ENCODE measurements at places on chromosomes 6 and 20. TPM values are rescaled to one million over a fixed set of nuclear protein-coding genes. Genes with fewer than 3 reads are reported as not detected.

DNA sequence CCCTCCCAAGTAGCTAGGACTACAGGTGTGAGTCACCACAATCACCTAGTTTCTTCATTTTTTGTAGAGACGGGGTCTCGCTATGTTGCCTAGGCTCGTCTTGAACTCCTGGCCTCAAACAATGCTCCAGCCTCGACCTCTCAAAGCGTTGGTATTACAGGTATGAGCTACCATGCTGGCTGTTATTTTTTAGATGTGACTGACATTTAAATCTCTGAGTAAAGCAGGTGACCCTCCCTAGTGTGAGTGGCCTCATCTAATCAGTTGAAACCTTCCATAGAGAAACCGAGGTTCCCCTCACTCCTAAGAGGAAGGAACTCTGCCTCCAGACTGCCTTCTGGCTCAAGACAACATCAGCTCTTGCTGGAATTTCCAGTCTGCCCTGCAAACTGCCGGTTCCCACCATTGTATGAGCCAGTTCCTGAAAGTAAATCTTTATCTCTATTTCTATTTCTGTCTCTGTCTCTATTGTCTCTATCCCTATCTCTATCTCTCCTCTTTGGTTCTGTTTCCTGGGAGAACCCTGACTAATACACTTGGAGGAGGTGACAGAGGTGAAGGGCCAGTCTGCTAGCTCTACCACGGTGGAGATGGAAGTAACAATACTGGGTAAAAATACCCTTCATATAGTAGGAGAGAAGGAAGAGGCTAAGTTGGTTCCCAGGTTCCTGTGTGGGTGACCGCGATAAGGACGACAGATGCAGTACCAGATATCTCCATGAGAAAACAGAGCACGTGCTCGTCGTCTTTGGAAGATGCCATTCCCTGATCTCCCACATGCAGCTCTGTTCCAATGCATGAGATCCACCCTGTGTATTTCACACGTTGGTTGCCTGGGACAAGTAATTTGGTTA, 81.0 kb downstream of the MYB start:
- H3K4me3 ChIP-seq = no peak overlapping the region
- no peak for DNase-seq
- H3K4me1 ChIP-seq = no peaks in the 10 kb centered on the region
- no peaks in the 10 kb centered on the region for H3K27me3 ChIP-seq
- H3K27ac ChIP-seq = no peak overlapping the region

DNA sequence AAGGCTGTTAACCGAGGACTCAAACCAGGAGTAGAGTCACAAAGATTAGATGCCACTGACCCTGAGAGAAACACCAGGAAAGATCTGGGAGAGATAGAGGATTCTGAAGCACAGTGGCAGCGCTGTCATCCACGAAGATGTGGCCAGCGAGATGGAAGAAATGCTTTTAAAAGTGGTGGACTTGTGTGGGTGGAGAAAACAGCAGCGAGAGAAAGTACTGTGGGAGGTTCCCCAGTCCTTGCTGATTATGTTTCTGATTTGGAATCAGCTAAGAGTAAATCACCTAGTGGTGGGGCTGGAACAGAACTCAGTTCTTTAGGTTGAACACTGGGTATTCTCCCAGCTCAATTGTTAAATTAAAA, 435 bp upstream of the ZNF322 start:
- peak overlapping the region; percentile 66 for H3K27ac ChIP-seq
- H3K36me3 ChIP-seq = no peaks in the 10 kb centered on the region
- no peaks in the 10 kb centered on the region for H3K27me3 ChIP-seq
- DNase-seq = peak; percentile 26
- peak overlapping the region; percentile 84 for H3K4me3 ChIP-seq

- H3K4me3 ChIP-seq = no peak overlapping the region
- no peak for DNase-seq
Observed at GRCh38 chr6:7938562-7939183, 28.1 kb upstream of the TXNDC5 start.

DNA sequence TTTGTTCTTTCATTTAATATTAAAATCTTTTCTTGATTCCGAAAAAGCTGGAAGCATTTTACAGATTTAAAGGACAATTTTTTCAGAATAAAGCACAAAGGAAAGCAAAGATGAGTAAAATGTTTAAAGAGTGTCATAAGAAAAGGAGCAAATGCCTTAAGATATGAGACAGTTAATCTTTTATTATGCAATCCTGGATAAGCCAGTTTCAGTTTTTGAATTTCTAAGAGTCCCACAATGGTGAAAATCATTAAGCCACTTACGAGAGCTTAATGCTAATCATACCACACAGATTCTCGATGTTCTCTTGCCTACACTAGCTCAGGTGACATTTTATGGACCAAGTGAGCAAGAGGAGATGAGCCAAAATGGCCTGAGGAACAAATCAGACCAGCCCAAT, 103.7 kb upstream of the RNF217 start:
- no peak for DNase-seq
- no peaks in the 10 kb centered on the region for H3K27me3 ChIP-seq
- H3K36me3 ChIP-seq = no peaks in the 10 kb centered on the region

GRCh38 chr6:91480402-91480801, 893.5 kb upstream of the MAP3K7 start:
- peaks cover 7% of the 10 kb centered on the region for H3K4me1 ChIP-seq
- H3K36me3 ChIP-seq = no peaks in the 10 kb centered on the region
- no peaks in the 10 kb centered on the region for H3K27me3 ChIP-seq
- no peak for DNase-seq

DNA sequence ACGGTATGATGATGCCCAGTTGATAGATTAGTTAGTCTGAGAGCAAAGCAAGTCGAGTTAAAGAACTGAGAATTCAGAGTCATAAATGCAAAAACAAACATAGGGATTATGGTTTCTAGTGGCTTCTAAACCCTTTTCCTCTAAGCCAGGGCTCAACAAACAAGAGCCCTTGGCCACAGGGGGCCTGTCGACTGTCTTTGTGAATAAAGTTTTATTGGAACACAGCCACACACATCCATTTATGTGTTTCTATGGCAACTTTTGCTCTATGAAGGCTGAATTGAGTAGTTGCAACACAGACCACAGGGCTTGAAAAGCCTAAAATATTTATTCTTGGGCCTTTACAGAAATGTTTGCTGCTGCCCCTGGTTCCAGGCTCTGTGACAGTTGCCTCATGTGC, 76.2 kb downstream of the SLC24A3 start:
- H3K27ac ChIP-seq = no peak overlapping the region
- DNase-seq = no peak
- H3K27me3 ChIP-seq = no peaks in the 10 kb centered on the region
- no peaks in the 10 kb centered on the region for H3K4me1 ChIP-seq
- H3K36me3 ChIP-seq = no peaks in the 10 kb centered on the region

GRCh38 chr6:21615504-21615903, 22.0 kb downstream of the SOX4 start:
- peaks cover 8% of the 10 kb centered on the region for H3K4me1 ChIP-seq
- H3K36me3 ChIP-seq = no peaks in the 10 kb centered on the region
- no peaks in the 10 kb centered on the region for H3K27me3 ChIP-seq
- peak; percentile 49 for DNase-seq

- H3K27me3 ChIP-seq = no peaks in the 10 kb centered on the region
- H3K36me3 ChIP-seq = no peaks in the 10 kb centered on the region
- no peak for DNase-seq
- H3K4me1 ChIP-seq = no peaks in the 10 kb centered on the region
- no peak overlapping the region for H3K4me3 ChIP-seq
Observed at GRCh38 chr6:52964318-52964717, 30.8 kb downstream of the GSTA4 start.

- no peaks in the 10 kb centered on the region for H3K36me3 ChIP-seq
- DNase-seq = peak; percentile 18
- H3K27ac ChIP-seq = no peak overlapping the region
- H3K4me3 ChIP-seq = no peak overlapping the region
- H3K4me1 ChIP-seq = no peaks in the 10 kb centered on the region
- no peaks in the 10 kb centered on the region for H3K27me3 ChIP-seq
Observed at GRCh38 chr6:84103029-84103428, 69.5 kb downstream of the MRAP2 start.

- no peak for DNase-seq
- no peak overlapping the region for H3K4me3 ChIP-seq
- H3K36me3 ChIP-seq = no peaks in the 10 kb centered on the region
- no peaks in the 10 kb centered on the region for H3K27me3 ChIP-seq
- no peak overlapping the region for H3K27ac ChIP-seq
Observed at GRCh38 chr6:160130729-160131484, 9.3 kb downstream of the SLC22A1 start.

DNA sequence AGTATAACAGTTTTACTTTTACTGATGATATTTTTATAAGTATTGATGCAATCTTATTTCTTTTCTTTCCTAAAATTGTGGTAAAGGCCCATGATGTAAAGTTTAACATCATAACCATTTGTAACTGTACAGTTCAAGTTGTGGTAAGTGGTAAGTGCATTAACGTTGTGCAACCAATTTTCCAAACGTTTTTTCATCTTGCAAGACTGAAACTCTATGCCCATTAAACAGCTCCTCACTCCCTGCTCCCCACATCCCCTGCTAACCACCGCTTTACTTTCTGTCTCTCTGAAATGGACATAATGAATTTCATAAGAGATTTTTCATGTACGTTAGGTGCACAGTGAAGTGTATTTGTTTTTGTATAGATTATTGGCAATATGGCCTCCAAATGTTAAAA, 106.0 kb downstream of the PACRG start:
- no peak overlapping the region for H3K4me3 ChIP-seq
- DNase-seq = no peak
- no peaks in the 10 kb centered on the region for H3K4me1 ChIP-seq
- H3K36me3 ChIP-seq = no peaks in the 10 kb centered on the region

The SLC22A3 gene
- total RNA-seq = 0.57 TPM

The LY6G6F gene
- not detected for total RNA-seq
